Inflammatory macrophage treated with lipopolysaccharide for 1 hour (primary cell): ENCODE measurements at places on chromosomes 5 and 9.

DNA sequence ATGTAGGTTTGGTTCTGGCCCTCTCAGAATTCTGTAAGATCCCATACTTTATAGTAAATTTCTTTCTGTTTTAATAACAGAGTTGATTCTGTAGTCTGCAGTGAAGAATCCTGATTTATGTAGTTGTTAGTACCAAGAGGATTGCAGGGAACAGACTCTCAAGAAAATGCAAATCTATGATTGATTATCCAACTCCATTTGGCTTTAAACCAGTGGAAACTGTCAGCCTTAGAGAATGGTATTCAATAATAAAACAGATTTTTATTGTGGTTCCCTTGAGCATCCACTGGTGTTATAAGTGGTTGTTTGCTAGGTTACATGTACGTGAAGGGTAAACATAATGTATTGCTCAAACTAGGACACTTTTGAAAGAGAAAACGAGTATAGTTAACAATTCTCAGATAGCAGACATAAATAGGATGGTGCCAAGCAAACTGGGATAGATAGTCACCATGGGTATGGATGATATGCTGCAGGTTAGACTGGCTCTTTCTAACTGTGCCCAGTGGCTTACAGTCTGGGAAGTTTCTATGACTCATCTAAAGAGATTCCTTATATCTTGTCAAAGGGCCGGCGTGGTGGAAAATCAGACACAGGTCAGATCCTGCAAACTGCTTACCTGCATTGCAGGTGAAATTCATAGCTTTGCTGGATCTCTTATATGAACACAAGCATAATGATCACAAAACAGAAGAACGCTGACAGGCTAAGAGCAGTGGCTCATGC, 41.7 kb upstream of the RPS23 start:
- no peak for DNase-seq

GRCh38 chr9:93446073-93446472, 5.4 kb upstream of the FAM120A start:
- no peak for DNase-seq

DNA sequence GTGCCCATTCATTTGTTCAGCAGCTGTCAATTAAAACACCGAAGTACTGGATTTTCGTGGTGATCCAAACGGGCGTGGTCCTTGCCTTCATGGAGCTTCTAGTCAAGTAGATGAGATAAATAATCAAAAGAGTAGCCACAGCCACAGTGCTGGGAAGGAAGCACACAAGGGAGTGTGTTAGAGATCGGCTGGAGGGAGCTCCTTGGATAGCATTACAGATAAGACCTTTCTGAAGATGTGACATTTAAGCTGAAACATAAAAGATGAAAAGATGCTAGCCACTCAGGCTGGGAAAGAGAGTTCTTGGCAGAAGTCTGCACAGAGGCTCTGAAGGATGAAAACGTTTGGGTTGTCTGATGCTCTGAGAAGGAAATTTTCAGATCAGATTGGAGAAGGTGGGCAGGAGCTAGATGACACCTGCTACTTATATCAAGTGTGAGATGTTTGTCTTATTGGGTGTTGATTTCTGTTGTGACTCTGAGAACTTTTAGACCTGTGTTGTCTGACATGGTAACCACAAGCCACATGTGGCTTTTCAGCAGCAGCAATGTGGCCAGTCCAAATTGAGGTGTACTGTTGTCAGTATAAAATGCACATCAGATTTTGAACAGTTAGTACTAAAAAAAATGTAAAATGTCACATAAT, 123.9 kb downstream of the TLE4 start:
- DNase-seq = no peak

GRCh38 chr9:68802525-68803015, 97.5 kb downstream of the PIP5K1B start:
- no peak for DNase-seq

DNA sequence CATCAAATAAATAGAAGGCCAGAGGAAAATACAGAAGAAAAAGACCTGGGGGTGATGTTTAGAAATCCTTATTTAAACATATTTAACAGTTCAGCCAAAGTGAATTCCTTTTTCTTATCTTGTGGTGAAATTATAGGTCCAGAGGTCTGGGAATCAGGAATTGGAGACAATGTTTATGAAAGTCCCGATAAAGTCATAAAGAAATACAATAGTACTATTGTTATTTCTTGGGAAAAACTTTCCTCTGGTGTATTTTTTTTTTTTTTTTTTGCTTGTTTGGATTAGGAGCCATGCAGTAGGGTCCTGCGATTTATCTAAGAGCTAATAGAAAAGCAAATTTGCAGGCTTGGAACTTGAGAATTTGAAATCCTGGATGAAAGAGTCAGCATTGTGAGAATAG, 426 bp downstream of the C7 start:
- no peak for DNase-seq

- DNase-seq = no peak
Measured at GRCh38 chr5:41191249-41191648, 22.1 kb downstream of the C6 start.

DNA sequence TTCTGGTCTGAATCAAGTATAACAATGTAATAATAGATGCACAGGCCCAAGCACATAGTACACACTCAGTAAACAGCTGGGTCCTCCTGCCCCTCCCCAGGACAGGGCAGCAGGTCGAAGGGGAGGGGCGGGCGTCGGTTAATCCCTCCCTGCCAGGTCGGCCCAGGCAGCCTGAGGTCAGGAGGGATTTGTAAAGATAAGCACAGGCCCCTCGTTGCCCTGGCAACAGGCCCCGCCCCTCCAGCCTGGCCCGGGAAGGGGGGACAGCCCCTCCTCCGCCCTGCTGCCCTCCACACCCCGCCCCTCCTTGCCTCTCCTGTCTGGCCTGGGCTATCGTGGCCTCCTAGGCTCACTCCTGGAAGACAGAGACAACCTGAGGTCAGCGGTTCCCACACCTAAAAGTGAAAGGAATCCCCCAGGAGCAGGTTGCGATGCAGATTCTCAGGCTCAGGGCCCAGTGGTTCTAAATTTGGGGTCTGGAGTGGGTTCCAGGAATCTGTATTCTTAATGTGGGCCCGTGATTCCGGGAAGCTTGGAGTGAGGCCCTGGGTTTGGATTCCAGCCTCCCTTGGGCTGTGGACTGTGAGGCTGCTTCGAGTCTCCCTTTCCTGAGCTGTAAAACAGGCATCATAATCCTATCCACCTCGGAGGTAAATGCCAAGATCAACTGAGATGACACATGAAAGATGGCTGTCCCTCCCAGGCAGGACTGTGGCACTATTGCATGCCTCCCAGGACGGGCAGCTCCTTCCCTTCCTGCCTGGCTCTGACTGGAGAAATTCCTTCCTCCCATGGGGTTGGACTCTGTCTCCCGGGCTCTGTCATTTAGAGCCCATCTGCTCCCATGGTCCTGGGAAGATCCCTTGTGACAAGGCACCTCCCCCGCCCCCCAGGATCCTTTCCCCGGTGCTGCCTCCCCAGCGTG, 4.4 kb downstream of the CRB2 start:
- DNase-seq = no peak

DNA sequence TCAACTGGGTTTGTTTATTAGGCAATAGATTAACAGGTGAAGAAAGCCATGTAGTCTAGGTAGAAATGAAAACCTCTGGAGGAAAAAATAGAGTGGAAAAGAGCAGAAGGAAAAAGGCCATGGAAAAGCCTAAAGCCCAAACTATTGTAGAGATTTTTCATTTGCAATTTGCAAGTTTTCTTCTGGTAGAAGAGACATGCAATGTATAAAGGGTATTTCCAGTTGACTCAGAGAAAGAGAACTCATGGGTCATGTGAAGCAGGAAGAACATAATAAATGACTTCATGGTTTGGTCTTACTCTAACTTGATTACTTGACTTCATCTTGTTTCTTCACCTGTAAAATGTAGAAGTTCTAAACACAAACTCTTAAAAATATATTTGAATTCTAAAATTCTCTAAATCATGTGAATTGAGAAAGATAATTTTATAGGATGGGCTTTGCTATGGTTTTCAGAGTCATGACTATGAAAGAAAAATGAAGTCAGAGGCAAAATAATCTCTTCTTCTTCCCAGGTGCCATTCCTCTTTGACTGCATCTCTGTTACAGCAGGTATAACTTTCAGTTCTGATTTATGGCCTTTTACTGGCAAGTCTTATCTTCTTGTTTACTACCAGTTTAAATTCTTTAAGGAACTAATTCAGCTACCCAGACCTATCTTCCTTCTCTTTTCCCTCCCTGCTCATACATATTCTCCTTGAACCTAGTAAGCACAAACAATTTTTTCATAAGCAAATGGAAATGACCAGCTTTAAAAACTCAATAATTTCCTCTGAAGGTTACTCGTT, 47.7 kb upstream of the TMC1 start:
- peak; percentile 93 for DNase-seq

GRCh38 chr9:136170006-136170901, 34.7 kb downstream of the LHX3 start:
- DNase-seq = peak; percentile 5

- DNase-seq = no peak
Measured at GRCh38 chr9:104025945-104026344, 68.2 kb upstream of the SMC2 start.

DNA sequence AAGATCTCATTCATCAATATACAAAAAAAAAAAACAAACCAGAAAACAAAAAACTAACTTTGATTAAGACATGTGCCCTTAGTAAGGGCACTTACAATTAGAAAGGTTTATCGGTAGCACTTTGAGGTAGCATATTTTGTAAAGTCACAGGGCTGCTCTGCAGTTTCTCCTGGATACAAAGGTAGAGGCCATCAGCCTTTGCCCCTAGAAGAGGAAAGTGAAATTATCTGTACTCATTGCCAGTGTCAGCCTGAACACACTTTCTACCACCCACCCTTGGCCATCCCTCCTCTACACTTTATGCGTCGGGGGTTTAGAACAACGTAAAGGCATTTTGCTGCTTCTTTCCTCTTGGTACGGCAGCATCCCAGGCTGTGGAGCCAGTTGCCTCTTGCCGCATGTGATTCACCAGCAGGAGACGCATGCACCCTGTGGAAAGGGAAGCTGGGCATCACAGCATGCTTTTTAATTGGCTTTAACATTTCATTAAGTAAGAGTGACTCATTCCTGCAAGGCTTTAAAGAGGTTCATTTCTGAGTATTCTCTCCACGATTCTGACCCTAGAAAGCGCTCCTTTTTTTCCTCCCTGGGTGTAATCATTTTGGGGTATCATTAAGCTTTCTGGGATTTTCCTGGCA, 84.6 kb downstream of the CEMIP2 start:
- DNase-seq = peak; percentile 70

GRCh38 chr9:92600462-92601261, 64.9 kb upstream of the ECM2 start:
- DNase-seq = no peak

DNA sequence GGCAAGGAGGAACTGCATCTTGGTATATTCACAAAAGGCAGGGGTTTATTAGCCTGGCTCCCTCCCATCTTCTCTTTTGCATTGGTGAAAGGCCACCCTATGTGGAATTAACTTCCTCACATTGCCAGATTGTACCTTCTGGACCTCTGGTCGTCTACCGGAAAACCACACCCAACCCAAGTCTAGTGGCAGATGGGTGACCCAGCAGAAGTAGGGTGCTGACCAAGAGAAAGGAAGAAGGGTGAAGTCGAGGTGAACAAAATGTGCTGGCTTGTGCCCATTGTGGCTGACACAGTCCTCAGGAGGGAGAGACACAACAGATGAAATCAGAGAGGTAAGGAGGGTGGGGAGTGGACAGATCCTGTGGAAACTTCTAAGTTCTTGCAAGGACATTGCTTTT, 39.8 kb upstream of the DAP start:
- no peak for DNase-seq

GRCh38 chr5:26649000-26649399, 389.4 kb downstream of the CDH9 start:
- DNase-seq = no peak
